Cardiac muscle cell (in vitro differentiated cells and primary cell): ENCODE measurements at places on chromosomes 6 and 20.

- DNase-seq, result no peak
These were observed 85.9 kb downstream of the PXDC1 start for GRCh38 chr6:3665608-3666007.

DNA sequence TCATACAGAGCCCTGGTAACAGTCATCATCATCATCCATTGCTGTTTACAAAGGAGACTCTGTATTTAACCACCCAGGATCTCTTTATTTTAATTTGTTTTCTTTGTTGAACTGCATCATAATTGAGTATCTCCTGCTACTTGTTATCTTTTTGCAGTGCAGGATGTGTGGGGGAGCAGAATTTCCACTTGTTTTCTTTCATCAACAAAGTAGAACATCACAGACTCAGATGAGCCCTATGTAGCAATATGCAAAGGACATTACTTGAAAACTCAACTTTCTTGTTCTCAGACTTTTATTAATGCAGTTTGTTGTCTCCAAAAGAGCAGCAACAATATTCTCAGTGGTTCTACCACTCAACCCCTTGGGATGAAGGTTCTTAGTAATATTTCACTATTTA is 38.7 kb upstream of the IPCEF1 start:
- DNase-seq, result no peak

DNA sequence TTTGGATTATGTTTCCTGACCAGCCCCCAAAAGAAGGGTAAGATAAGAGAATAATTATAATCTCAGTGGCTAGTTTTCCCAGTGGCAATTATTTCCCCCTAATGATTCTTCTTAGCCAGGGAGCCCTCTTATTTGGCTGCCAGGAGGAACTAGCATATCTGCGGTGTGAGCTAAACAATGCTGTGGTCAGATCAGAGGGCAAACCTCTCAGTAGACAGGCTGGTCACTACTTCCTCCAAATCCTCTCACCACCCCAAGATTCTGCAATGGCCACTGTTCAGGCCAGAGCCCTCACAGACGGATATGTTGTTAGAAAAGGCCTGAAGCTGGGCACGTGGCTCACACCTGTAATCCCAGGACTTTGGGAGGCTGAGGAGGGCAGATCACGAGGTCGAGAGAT is 273.4 kb upstream of the SASH1 start:
- DNase-seq, result no peak

GRCh38 chr20:9577397-9577796 is 63.0 kb downstream of the LAMP5 start:
- DNase-seq, result no peak

GRCh38 chr6:83169511-83169910 is 23.6 kb downstream of the PGM3 start:
- no peak for DNase-seq

GRCh38 chr6:78962448-78962847 is 95.1 kb downstream of the IRAK1BP1 start:
- DNase-seq, result no peak

- no peak for DNase-seq
These were observed 239.4 kb downstream of the PHACTR1 start for GRCh38 chr6:12955956-12956355.

GRCh38 chr20:54268941-54269340 is 61.1 kb downstream of the PFDN4 start:
- no peak for DNase-seq

- no peak for DNase-seq
These were observed 14.2 kb upstream of the RNF217 start for GRCh38 chr6:124947971-124948451.

DNA sequence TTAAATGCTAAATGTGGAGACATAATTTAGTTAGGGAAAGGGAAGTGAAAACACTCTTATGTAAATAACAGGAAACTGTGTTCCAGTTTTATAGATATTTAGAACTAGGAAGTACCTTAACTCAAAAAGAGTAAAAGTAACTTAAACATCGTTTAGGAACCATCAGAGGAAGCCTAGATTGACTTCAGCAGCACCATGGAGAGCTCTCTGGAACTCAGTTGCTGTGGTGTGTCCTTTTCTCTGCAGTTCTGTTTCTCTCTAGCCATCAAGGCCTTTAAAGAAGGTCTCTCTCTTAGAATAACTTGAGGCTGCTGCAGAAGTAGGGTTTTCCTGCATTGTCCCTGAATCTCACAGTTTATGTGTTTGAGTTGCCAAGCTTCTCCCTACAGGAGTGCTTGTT is 26.9 kb downstream of the CLVS2 start:
- peak; percentile 70 for DNase-seq

DNA sequence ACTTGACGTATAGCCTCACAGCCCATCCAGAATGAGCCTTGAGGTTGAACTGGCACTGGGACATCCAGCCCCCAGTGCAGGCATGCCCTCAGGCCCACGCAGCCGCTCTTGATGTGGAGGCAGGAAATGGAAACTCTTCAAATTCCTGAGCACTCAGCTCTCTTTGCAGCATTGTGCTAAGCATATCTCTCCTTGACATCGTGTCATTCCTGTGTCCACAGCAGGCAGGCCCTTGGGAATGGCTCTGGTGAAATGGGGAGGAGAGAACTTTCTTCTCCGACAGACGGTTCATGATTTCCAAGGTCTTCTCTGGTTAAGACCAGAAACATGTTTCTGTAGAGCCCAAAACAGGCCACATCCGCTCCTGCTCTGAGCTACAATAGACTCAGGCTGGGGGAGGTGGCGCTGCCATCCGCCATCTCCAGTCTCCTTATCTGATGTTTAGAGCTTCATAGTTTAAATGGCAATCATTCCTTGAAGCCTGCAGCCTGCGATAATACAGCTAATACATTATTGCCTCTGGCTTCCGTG is 248.8 kb downstream of the CDH4 start:
- peak; percentile 66 for DNase-seq

- DNase-seq, result peak; percentile 22
These were observed 258.6 kb downstream of the LAMA2 start for GRCh38 chr6:129141499-129141898.

DNA sequence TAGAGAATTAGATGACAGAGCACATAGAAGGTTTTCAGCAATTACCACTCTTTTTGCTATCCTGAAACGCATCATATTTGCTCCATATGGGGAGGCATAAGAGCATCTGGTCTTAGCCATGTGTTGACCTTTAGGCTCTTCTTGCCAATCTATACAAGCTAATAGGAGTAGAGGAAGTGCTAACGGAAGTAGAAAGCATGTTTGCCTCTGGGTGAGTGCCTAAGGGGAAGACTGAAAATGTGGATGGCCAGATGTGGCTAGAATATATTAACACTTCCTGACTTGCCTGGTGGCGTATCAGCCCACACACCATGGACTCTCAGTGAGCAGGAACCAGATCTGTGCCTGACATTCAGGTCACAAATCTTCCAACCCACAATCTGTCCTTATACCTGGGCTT is 136.3 kb downstream of the LRRC1 start:
- DNase-seq, result no peak

DNA sequence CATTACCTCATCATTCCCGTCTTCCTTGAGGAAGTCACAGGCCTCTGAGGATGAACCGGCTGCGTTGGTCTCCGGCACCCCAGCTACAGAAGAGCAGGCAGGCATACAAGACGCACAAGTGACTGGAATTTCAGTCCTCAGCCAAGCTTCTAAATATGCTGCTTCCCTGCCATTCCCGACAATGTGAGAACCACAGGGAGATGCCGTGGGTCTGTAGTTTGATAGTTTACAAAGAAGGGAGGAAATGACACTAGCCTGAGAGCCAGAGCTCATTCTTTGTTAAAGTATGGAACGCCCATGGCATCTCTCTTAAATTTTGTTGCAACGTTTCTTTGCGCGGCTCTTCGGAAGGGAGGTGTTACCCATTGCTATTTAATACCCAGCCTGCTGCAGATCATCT is 25.7 kb downstream of the HEBP2 start:
- DNase-seq, result no peak

DNA sequence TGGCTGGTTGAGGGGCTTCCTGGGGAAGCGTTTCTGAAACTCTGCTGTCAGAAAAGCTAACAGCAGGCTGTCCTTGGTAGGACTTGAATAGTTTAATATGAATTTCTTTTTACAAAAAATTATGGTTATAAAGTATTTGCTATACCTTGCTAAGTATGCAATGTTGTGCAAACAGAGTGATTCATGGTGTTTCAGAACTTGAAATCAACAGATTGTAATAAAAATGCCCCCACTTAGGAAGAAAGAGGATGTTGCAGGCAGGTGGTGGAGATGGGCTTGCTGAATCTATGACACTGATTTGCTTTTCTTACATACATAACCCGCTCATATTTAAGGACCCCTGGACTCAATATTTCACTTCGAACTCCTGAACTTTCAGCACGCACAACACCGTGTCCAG is 211.6 kb downstream of the THBS2 start:
- no peak for DNase-seq

GRCh38 chr6:10401004-10401536 is 13.8 kb downstream of the TFAP2A start:
- DNase-seq, result no peak

DNA sequence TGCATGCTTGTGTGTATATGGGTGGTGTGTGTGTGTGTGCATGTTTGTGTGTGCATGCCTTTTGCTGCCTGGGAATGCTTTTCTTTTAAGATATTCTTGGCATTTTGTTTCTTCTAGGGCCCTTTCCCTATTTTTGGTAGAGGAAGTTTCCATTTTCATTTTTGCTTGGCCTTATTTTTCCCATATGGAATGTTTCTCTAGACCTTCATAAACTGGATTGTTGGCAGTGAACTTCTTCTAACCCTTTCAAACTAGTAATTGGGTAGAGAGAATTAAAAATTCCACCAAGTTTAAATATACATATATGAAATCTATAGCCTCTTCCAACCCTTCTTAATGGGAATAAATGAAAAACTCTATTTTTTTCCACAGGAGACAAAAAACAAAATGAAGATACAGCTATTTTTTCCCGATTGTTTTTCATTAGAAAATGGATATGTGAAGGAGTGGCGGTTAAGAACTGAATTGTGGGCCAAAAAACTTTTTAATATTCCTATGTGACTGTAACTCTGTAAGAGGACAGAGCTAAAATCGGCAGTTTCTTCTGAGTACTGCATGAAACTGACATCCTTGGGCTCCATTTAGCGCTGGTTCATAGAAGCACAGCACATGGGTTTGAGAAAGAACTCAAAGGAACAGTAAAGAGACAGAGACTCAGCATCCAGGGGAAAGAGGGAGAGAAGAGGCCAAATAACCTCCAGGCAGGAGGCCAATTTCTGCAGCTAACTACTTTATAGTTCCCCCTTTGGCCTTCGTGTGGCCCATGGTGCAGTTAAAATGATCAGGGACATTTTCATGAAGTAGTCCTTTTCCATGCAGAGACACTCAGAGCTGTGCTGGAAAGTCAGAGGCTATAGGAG is 102.1 kb downstream of the TMEM170B start:
- no peak for DNase-seq

GRCh38 chr20:56202493-56203077 is 45.9 kb upstream of the MC3R start:
- peak; percentile 3 for DNase-seq

DNA sequence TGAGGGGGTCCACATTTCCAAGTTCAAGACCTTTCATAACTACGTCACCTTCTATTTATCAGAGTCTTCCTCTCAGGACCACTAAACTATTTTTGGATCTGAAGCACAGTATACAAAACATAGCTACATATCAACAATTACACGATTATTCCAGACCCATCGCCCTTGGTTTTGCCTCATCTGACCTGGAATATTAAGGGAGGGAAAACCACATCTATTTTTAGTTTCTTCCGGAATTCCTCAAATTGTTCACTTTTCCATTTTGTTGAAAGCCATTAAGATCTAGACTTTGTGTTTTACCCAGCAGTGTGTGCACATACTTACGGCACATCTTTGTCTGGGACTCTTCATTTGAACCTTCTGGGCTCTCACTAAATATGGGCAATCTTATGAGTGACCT is 12.0 kb upstream of the ADGRF5 start:
- DNase-seq, result no peak

DNA sequence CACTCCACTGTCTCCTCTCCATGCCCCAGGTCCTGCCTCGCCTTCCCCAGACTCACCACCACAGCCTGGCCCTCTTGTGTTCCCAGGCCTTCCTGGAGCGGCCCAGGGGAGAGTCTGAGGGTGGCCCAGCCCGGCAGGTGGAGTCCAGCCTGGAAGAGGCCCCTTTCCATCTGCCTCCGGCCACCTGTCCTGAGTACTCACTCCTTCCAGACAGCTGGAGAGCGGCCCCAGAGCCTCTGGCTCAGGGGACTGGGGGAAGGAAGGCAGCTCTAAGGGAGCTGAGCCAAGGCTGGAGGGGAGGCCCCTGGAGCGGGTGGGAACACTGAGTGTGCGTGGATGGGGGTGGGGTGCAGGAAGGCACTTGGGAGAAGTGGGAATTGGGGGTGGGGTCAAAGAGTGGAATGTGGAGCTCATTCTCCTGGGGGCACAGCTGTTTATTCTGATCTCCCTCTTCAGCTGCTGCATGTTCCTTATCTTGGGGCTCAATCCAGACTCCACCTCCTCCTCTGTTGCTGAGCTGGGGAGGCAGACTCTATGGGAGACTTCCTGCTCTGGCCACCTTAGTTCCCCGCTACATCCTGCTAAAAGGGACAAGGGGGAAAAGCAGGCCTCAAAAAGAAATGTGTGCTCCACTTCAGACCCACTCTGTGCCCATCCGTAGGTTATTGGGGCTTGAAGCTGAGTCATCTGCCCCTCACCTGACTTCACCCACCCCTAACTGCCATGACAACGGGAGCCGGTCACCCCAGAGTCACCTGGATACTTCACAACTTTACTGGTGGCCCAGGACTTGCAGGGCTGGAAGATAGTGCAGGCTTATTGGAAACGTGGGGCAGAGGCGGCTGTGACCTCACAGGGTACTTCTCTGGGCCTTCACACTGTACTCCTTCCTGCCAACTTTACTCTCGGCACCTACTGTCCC is 19.5 kb upstream of the TAF8 start:
- DNase-seq, result peak; percentile 55

DNA sequence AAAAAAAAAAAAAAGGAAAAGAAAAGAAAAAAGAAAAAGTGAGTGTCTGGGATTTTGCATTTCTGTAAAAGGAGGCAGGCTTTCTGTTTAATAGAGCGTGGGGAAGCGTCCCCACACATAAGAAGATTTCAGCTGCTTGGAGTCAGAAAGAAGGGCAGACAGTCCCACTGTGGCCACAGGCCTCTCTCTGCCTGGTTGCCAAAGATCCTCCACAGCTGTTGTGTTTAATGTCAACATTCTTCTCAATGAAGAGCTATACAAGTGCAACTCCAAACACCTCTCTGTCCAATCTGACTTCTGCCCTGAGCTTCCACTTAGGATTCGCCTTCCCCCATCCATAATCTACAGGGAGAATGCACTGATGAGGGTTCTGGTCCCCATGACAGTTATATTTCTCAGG is 64.3 kb upstream of the MLN start:
- no peak for DNase-seq
